Activated T-helper 2 cell treated with anti-CD3 and anti-CD28 coated beads, Interferon-gamma antibody, Interleukin-2, Interleukin-4, amounts not matched to agents 10 μg/mL and 5 μg/mL and 100 μg/mL, durations not matched to agents 14 hours and 24 hours and 36 hours (primary cell): ENCODE measurements at places on chromosomes 3 and 15. TPM values are rescaled to one million over a fixed set of nuclear protein-coding genes. Genes with fewer than 3 reads are reported as not detected.
A peak's percentile ranks its signal among the peaks of the same experiment; 100 is the strongest.

TNFAIP8L3 gene
- 0.98 and 1.8 TPM in 2 replicates for total RNA-seq

SLC28A2 gene
- not detected in 2 replicates for total RNA-seq

LRRC15 gene
- total RNA-seq: not detected in 2 replicates

RHOV gene
- total RNA-seq: 0.80 and 0.82 TPM in 2 replicates

GOLGA8S gene
- 0.16 and 0.39 TPM in 2 replicates for total RNA-seq

SSR3 gene
- 193 and 197 TPM in 2 replicates for total RNA-seq

PAQR9 gene
- total RNA-seq: not detected in 2 replicates

MRAS gene
- total RNA-seq: not detected in 2 replicates

SMCO1 gene
- total RNA-seq: not detected in 2 replicates

FOXL2 gene
- total RNA-seq: not detected in 2 replicates

CYP8B1 gene
- not detected in 2 replicates for total RNA-seq

ZNF445 gene
- 22.6 and 24.0 TPM in 2 replicates for total RNA-seq

GRCh38 chr15:89633585-89633984 lies 21.7 kb downstream of the KIF7 start:
- no peaks in the 10 kb centered on the region for H3K27me3 ChIP-seq
- H3K27ac ChIP-seq: no peak overlapping the region

DNA sequence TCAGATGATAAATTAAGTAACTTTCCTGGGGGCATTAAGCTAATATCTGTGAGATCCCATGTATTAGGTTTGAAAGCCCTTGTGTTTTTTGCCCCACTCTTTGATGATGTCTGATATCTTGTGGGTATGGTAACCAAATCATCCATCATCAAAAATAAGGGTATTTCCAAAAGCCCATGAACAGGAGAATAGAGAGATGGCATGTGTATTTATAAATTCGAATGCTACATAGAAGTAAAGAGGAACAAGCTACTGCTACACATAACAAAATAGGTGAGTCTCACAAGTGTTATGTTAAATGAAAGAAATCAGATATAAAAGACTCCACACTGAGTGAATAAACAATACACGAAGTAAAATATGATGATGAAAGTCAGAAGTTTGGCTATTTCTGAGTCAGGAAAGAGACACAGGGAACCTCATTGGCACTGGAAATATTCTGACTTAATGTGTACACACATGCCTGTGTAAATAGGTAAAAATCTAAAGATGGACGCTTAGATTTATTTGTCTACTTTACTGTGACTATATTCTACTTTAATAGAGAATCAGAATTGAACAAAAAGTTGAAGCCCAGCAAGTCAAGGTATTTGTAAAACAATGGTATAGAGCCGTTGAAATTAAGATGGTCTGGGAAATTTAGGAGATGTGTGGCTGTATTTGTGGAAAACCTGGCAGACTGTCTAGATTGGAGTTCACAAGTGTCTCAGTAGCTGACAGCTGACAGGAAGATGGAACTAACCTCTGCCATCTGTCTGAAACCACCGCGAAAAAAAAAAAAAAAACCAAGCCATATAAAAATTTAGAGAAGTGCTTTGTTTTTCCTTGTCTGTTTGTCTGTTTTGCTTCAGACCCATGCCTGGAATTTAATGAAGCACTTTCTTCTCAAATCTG lies 111.0 kb upstream of the TGFBR2 start:
- no peak for DNase-seq
- H3K27me3 ChIP-seq: peaks cover 2% of the 10 kb centered on the region
- H3K27ac ChIP-seq: no peak overlapping the region

- no peaks in the 10 kb centered on the region for H3K27me3 ChIP-seq
- peaks cover 10% of the 10 kb centered on the region for H3K4me1 ChIP-seq
- H3K36me3 ChIP-seq: peaks cover 3% of the 10 kb centered on the region
- H3K27ac ChIP-seq: no peak overlapping the region
- no peak overlapping the region for H3K4me3 ChIP-seq
Measured at GRCh38 chr3:17664923-17665322, 77.5 kb downstream of the TBC1D5 start.

DNA sequence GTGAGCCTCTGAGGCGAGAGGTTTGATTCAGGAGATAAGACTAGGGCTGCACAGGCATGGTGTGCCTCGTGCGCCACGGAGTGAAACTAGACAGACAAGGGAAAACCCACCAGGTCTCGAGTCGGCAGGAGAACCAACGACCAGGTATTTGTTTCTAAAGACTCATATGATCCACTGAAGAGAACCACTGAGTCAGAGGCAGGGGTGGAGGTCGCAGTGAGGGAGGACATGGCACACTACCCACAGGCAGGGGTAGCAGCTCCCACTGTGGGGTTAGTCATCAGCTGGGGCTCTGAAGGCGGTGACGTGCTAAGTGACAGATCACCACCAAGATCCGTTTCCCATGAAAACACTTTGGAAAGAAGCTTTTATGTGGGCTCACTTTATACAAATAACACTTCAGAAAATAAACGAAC lies 45.7 kb downstream of the CHSY1 start:
- H3K4me1 ChIP-seq: peaks cover 83% of the 10 kb centered on the region
- H3K27me3 ChIP-seq: no peaks in the 10 kb centered on the region
- peak overlapping the region; percentile 71 for H3K4me3 ChIP-seq

DNA sequence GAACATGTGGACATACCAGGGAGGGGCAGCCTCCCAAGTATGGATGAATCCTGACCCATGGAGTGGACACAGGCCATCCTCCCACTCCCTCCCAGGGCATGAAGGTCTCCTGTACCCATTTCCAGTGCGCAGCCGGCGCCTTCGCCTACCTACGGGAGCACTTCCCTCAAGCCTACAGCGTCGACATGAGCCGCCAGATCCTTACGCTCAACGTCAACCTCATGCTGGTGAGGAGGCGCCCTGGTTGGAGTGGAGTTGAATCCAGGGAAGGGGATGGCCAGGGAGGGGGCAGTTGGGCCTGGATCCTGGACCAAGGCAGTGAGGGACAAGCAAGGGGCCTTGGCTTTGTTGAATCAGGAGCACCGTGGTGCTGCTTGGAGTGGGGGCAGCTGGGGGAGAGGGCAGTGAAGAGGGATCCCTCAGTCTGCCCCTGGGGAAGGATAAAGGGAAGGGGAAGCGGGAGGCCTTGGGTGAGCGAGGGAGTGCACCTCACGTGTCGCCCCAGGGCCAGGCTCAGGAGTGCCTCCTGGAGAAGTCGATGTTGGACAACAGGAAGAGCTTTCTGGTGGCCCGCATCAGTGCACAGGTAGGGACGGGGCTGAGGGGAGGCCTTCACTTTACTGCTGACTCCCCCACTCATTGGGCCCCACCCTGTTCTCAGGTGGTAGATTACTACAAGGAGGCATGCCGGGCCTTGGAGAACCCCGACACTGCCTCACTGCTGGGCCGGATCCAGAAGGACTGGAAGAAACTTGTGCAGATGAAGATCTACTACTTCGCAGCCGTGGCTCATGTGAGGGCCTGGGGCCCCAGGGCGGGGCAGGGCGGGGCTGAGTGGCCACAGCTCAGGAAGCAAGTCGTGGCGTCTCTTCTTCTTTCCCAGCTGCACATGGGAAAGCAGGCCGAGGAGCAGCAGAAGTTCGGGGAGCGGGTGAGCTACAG lies 25.3 kb downstream of the PTPN23 start:
- H3K4me1 ChIP-seq: peaks cover 1% of the 10 kb centered on the region
- no peak overlapping the region for H3K27ac ChIP-seq

DNA sequence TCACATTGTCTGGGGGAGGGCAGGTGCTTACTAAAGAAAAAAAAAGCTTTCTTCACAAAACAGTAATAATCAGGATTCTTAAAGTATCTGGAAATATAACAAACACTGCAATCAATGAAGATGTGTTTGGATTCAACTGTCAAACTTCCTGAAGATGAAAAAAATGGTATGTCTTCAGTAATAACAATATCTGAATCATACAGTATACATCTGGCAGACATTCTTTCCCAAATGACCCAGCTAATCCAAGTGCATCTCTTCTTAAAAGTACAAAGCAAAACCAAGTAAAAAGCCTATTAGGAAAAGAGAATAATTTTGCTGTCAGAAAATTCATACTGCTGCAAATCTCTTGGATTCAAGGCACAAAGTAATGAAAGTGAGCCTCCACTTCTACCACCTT lies 145.0 kb upstream of the MCTP2 start:
- no peaks in the 10 kb centered on the region for H3K36me3 ChIP-seq
- no peak for DNase-seq
- no peak overlapping the region for H3K27ac ChIP-seq

GRCh38 chr3:35638980-35639253 lies 408 bp upstream of the ARPP21 start:
- H3K4me1 ChIP-seq: peaks cover 6% of the 10 kb centered on the region
- no peak overlapping the region for H3K4me3 ChIP-seq
- H3K27me3 ChIP-seq: peaks cover 43% of the 10 kb centered on the region
- H3K27ac ChIP-seq: no peak overlapping the region

DNA sequence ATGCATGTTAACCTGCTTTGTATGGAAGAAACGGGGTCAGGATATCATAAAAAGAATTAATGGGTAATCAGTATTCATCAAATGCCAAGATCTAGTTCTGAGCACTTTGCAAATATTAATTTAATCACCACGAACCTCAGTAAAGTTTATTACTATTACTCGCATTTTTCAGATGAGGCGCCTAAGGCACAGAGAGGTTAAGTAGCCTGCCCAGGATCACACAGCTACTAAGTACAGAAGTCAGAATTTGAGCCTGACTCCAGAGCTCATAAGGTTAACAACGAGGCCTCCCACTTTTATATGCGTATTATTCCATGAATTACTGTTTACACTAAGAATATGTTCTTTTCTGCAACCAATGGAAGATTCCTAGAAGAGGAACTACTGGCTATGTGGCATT lies 109.6 kb upstream of the KLF13 start:
- peak overlapping the region; percentile 85 for H3K4me3 ChIP-seq
- H3K27me3 ChIP-seq: no peaks in the 10 kb centered on the region
- H3K4me1 ChIP-seq: peaks cover 27% of the 10 kb centered on the region
- peak overlapping the region; percentile 38 for H3K27ac ChIP-seq
- DNase-seq: no peak

DNA sequence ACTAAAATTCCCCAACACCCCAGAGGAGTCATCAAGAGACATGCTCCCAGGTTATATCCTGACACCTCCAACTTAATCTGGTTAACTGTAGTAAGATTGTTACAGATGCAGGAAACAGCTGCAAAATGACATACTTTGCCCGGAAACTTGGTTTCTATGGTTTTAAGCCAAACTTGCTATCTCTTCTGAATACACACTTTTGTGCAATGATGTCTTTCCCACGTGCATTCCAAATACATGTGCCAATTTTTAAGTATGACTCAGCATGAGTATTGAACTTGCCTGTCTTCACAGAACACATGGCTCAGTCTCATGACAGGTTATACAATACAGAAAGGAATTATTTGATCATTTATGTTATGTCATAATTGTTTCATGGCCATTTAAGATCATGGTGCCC lies 207.0 kb upstream of the DCBLD2 start:
- H3K4me1 ChIP-seq: no peaks in the 10 kb centered on the region
- no peak for DNase-seq
- H3K27me3 ChIP-seq: no peaks in the 10 kb centered on the region
- no peaks in the 10 kb centered on the region for H3K36me3 ChIP-seq
- no peak overlapping the region for H3K4me3 ChIP-seq
- H3K27ac ChIP-seq: no peak overlapping the region

GRCh38 chr3:64002233-64002632 lies 21.1 kb downstream of the PSMD6 start:
- DNase-seq: no peak
- H3K4me1 ChIP-seq: peaks cover 1% of the 10 kb centered on the region
- no peak overlapping the region for H3K27ac ChIP-seq
- no peaks in the 10 kb centered on the region for H3K27me3 ChIP-seq
- H3K36me3 ChIP-seq: peaks cover 44% of the 10 kb centered on the region

GRCh38 chr3:63351159-63352007 lies 73.3 kb downstream of the SYNPR start:
- no peak overlapping the region for H3K4me3 ChIP-seq
- no peaks in the 10 kb centered on the region for H3K4me1 ChIP-seq
- peaks cover 11% of the 10 kb centered on the region for H3K27me3 ChIP-seq
- no peak for DNase-seq
- H3K36me3 ChIP-seq: no peaks in the 10 kb centered on the region
- H3K27ac ChIP-seq: no peak overlapping the region

- H3K4me3 ChIP-seq: no peak overlapping the region
- DNase-seq: no peak
- H3K36me3 ChIP-seq: peaks cover 85% of the 10 kb centered on the region
Measured at GRCh38 chr3:121821421-121822199, 13.2 kb downstream of the IQCB1 start.

DNA sequence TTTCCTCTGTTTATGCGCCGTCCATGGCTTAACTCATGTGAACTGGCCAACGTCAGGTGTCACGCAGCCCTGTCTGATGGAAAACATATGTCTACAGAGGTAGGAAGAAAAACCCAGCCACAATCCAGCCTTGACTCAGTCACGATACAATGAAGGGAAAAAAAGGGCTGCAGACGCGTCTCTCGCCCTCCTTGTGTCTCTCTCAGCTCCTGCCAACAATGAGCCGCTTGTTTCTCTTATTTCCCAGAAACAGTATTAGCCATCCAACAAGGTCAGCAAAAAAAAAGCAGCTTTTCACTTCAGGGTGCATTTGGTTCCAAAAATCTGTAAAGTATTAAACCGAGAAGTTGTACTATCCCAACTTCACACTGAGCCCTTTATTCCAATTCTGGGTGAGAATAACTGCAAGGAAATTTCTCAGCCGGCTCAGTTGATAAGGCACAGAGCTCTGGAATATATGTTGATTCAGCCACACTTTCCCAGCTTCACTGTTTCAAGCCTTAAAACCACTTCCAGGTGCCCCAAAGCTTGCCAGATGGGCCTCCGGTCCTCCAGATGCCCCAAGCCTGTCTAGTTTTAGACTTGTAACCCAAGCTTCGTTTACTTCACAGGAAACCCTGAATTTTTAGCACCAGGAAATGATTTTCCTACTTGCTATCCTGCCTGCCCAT lies 79.4 kb downstream of the TM4SF4 start:
- H3K27ac ChIP-seq: no peak overlapping the region
- peaks cover 11% of the 10 kb centered on the region for H3K27me3 ChIP-seq
- H3K36me3 ChIP-seq: no peaks in the 10 kb centered on the region
- H3K4me3 ChIP-seq: no peak overlapping the region

DNA sequence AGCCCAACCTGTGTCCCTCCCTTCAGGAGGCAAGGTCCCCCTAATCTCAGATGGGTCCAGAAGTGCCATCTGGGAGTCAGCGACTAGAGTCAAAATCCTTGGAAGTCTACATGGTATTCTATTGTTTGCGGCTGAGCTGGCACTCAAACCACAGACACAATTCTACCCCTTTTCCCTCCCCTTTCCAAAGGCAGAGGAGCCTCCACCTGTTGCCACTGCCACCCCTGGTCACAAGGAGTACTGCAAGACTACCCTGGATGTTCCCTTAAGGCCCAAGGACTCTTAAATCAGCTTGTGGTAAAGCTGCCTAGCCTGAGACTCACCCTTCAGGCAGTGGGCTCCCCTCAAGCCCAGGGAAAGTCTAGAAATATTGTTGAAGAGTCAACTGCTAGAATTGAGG lies 4.3 kb upstream of the OR5H6 start:
- no peak for DNase-seq
- no peaks in the 10 kb centered on the region for H3K36me3 ChIP-seq
- no peak overlapping the region for H3K4me3 ChIP-seq

GRCh38 chr15:69609176-69609575 lies 156.6 kb downstream of the RPLP1 start:
- peaks cover 10% of the 10 kb centered on the region for H3K4me1 ChIP-seq
- no peak overlapping the region for H3K27ac ChIP-seq
- DNase-seq: no peak
- no peaks in the 10 kb centered on the region for H3K36me3 ChIP-seq
